Stimulated activated CD8-positive, alpha-beta memory T cell treated with anti-CD3 and anti-CD28 coated beads, Interleukin-15, amount 100 ng/mL, for 1 hour (primary cell): ENCODE measurements at places on chromosomes 1 and 21.

DNA sequence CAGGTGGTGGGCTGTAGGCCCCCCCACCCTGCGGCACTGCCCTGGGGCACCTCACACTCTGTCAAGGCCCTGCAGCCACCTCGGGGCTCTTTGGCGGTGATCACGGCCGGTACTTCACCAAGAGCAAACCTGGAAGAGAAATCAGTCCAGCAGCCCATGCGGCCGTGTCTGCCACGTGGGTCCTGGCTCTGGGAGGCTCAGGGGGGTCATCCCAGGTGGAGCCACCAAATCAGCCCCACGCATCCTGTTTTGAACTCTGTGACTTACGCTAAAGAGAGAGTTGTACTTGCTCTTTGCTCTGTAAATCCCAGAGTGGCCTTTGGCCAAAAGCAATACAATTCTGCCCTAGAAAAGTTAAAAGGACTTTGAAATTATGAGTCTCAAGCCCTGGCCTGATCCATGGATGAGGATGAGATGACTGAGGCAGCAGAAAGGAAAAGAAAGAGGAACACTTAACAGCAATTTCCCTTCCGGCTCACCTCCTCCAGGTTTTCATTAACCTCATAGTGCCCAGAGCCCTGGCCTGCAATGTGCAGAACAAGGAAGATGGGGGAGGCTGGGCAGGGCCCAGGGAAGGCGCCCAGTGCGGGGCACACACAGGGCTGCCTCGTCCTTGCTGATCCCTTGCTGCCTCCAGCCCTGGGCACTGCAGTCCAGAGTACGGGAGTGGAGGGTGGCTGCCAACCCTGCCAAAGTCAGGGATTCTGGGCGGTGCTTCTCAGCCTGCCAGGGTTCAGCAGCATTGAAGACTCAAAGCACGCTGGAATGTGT is 337.0 kb downstream of the MATN1 start:
- no peak for DNase-seq

GRCh38 chr1:48469616-48470480 is 2.2 kb downstream of the SPATA6 start:
- no peak for DNase-seq

GRCh38 chr1:18746981-18747380 is 112.5 kb downstream of the TAS1R2 start:
- DNase-seq: no peak

GRCh38 chr21:44511219-44511937 is 28.6 kb downstream of the KRTAP10-1 start:
- DNase-seq: no peak

DNA sequence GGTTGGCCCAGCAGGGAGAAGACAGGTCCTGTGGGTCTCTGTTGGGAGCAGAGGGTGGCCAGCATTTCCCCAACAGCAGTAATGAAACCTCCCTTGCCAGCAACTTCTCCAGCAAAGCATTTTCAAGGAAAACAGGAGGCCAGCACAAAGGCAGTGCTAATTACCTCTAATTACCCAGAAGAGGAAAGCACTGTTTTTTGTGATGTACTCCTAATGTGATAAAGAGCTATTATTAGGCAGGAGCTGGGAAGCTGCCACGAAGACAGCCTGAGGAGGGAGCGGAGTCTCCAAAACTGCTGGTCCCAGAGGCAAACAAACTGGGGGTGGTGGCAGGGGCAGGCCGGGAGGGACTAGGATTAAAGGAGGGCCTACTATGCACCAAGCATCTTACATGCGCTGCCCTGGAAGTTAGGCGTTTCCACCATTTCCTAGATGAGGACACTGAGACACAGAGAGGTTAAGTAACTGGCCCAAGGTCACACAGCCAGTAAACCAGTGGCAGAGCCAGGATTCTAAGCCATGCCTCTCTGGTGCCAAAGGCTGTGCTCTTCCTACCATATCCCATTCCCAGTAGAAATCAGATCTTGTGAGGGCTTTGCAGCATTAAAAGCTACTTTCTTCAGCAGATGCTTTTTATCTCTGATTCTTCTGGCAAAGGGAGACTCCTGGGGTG is 24.5 kb downstream of the HTR6 start:
- no peak for DNase-seq

DNA sequence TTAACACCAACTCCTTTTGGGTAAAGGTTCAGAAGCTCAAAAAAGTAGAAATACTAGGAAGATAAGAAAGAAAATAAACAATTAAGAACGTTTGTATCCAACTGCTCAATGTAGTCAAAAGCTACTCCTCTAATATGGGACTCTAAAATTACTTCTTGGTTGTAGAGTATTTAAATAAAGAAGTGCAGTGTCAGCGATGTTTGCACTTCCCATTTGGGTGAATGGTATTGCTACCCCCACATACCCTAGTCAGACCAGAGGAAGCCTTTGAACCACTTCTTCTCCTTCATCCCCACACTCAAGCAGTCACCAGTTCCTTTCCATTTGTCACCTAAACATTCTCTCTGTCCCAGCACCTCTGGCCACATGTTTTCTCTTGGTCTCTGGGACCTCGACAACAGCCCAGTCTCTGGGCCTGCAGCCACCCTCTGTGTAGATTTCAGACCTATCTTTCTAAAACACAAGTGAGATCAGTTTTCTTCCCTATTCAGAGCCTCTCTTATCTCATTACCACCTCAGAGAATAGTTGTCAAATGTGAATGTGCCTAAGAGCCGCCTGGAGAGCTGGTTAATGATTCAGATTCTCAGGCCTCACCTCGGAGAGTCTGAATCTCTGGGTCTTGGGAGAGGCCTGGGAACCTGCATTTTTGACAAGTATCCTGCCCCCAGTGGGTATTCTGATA is 109.8 kb downstream of the OMA1 start:
- DNase-seq: no peak

DNA sequence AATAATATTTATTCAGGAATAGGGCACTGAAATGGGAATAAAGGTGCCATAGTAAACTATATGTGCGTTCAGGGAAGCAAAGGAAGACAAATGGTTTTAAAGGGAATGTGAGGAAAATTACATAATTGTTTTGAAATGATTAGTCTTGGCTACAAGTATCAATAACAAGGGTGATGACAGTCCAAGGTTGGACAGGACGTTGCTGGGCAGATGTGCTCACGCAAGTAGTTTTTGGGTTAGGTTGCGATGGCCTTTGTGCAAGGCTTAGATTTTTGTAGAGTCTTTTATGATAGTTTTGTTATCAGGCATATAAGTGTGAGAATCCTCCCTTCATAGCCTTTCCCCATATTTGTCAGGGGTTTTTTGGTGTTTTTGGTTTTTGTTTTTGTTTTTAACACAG is 57.0 kb downstream of the SPATA6 start:
- no peak for DNase-seq

GRCh38 chr1:9397997-9398526 is 105.4 kb downstream of the SPSB1 start:
- no peak for DNase-seq

GRCh38 chr1:108722292-108722691 is 9.6 kb downstream of the FNDC7 start:
- no peak for DNase-seq

DNA sequence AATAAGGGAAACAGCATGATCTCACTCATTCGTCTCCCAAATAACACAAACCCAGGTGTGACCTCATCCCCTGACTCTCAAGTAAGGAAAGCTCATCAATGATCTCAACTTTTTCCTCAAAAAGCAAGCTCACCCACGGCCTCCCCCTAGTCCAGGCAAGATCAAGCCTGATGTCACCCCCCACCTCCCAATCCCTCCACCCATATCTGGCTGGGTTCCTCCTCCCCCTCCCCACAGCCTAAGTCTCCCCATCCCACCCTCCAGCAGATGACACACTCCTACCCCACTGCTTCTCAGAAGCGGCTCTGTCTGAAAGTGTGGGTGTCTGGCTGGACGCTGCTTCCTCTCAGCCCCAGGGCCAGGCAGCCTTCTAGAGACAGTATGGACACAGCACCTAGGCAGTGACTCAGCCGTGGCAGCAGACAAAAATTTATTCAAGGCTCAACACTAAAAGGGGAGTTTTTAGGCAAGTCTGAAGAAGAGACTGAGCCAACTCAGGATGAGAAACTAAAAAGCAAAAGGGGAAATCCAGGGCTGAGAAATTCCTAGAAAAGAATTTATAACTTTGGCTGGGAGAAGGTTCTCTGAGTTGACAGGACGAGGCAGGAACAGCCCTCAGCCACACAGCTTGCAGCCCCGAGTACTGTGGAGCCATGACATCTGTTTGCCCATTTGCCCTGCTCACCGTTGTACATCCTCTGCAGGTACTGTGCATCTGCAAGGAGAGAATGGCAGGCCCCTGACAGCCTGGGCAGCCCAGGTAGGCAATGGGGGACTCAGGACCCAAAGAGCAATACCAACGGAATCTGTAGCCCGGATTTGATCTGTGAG is 81.6 kb upstream of the LRRC8D start:
- no peak for DNase-seq

DNA sequence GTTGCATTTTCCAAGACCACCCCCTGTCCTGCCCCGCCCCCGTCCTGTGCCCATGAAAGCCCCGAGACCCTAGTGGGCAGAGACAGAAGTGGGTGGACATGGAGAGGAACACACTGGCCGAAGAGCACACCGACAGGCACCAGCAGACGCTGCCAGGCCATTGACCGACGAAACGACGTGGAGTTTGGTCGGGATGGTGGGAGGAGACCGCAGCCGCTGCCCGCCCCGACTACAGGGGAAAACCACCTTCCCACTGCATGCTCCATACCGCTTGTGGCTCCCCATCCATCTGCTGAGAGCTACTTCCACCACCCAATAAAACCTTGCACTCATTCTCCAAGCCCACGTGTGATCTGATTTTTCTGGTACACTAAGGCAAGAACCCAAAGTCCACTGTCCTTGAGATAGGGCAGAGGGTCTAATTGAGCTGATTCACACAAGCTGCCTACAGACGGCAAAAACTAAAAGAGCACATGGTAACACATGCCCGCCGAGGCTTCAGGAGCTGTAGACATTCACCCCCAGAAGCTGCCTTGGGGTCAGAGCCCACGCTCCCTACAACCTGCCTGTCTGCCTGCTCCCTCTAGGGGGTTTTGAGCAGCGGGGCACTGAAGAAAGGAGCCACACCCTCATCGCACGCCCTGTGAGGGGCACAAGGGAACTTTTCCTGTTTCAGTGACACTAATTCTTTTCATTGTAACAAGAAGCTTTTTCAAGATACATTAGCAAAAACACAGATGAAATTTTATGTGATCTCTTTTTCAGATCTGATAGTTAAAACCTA is 81.2 kb upstream of the RAB3GAP2 start:
- no peak for DNase-seq

GRCh38 chr1:24541711-24542346 is 14.1 kb upstream of the NCMAP start:
- DNase-seq: no peak

GRCh38 chr1:26754086-26754874 is 33.5 kb upstream of the PIGV start:
- no peak for DNase-seq

DNA sequence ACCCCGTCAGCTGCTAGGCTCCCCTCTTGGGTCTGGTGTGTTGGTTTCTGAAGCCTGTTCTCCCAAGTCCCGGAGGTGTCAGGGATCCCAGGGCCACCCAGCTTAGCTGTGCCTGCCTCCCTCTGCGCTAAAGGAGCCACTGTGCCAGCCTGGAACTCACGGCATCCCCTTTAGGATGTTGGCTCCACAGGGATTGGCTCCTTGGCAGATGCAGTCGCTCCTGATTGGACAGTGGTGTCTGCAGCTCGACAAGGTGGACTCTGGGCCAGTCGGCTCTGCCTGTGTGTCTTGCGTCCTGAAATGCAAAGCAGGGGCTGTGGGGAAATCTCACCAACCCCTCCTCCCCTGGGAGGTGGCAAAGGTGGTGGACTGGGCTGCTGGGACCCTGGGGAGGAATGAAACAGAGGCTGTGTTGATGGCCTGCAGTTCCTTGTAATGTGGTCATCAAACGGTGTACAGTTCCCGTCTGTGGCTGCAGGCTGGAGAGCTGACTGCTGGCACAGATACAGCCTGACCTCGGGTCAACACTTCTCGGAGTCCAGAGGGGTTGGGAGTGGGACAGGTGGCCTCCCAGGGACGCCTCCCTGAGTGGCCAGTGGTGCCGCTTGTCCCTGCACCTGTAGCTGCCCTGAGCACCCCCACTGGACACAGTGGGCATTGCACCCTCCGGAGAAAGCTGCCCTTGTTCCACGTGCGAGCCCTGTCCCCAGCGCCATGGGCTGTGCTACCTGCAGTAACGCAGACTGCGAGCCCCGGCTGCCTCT is 11.5 kb upstream of the KCNAB2 start:
- DNase-seq: no peak

DNA sequence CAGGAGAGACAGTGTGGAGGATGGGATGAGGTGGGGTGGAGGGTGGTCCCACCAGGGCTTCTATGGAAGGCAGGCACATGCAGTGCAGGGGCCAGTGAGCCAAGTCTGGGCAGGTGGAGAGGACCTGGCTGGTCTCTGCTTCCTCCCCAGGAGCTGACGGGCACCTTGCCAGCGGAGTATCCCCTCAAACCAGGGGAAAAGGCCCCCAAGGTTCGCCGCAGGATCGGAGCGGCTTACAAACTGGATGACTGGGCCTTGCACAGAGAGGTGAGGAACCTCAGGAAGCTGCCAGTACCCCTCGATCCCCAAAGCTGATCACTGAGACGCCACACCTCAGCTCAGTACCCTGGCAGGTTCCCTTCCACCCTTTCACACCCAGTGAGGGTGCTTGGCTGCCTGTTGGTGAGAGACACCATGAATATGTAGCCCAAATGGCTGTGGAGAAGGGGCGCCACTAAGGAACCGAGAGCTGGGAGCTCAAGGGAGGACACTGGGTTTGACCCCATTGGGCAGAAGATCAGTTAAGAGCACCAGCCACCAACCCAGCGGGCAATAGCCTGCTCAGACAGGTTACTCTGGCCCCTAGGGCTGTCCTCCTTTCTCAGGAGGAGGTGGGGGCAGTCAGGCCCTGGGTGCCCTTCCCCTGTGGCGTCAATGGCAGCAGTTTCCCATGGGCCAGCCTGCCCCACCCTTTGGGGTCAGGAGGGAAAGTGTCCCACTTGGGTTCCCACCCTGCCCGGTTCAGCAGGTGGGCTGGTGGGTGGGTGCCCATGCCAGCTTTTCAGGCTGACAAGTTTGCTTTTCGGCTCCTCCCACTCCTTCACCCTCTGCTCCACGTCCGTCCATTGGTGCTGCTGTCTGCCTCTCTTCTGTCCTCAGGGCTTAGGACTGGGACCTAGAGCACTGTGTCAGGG is 5.5 kb downstream of the INAVA start:
- no peak for DNase-seq

DNA sequence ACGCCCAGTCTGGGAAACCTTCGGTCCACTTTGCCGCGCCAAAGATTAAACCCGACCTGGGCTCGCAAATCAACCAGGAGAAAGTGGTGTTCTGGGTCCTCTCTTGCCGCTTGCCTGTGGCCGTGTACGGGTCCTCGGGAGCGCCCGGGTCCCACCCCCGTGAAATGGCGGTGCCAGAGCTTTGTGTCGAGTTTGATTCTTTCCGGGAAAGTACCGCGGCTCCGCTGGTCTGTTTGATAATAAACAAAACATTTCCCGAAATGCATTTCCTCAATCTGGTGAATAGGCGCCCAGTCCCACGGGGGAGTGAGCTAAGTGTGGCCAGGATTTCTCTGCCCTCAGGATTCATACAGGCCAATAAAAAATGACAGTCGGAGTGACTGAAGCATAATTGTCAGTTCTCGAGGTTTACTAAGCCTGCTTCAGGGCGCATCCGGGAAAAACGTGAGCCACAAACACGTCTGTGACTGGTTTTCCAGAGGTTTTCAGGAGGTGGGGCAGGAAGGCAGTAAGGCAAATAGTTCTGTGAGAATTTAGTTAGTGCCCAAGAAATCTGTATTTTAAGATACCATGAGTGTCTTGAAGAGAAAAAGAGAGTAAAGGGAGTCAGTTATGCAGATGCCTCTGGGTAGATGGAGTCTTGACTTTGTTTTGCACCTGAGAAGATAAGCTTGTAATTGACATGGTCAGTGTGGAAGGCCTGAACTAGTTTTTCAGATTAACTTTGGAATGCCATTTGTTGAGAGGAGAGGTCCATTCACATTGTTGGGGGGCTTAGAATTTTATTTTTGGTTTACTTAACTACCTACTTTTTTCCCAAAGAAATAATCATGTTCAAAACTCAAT is 675 bp downstream of the IFNAR1 start:
- peak; percentile 47 for DNase-seq
